ENCODE measurements at places on chromosomes 2 and 18. TPM values are rescaled to one million over a fixed set of nuclear protein-coding genes. Genes with fewer than 3 reads are reported as not detected.

Gene RNU2-63P
- not detected for total RNA-seq

Gene ATP5F1A
- total RNA-seq: 642 TPM

Gene PCARE
- total RNA-seq: under 0.01 TPM

Gene RESP18
- total RNA-seq: not detected

Gene FAM237A
- total RNA-seq: not detected

All from occipital lobe (tissue), 3 donors.